CD8-positive, alpha-beta memory T cell (primary cell): ENCODE measurements at places on chromosomes 5 and 9. TPM values are rescaled to one million over a fixed set of nuclear protein-coding genes. Genes with fewer than 3 reads are reported as not detected.

- no peaks in the 10 kb centered on the region for H3K27me3 ChIP-seq
- H3K36me3 ChIP-seq = no peaks in the 10 kb centered on the region
- no peaks in the 10 kb centered on the region for H3K4me1 ChIP-seq
- H3K4me3 ChIP-seq = no peak overlapping the region
- H3K27ac ChIP-seq = no peak overlapping the region
- no peak for DNase-seq
These were observed 10.5 kb downstream of the PTTG1 start for GRCh38 chr5:160432196-160432595.

DNA sequence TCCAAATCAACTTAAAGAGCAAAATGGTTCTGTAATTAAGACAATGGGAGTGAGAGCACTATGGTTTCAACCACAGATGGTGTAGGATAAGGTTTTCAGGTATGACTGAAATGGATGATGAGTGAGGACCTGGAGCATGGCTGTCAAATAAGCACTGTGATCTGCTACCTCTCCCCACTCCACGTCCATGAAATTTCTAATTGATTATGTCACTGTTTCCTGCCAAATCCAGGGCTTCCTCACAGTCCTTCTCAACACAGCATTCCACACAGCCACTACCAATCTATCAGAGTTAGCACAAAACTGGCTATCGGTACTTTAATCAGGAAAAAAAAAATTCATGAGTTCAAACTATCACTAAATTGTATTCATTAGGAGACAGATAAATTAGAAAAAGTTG, 420.4 kb upstream of the WWC1 start:
- H3K36me3 ChIP-seq = no peaks in the 10 kb centered on the region
- no peak overlapping the region for H3K4me3 ChIP-seq
- H3K4me1 ChIP-seq = no peaks in the 10 kb centered on the region
- no peaks in the 10 kb centered on the region for H3K27me3 ChIP-seq
- no peak overlapping the region for H3K27ac ChIP-seq
- DNase-seq = no peak

DNA sequence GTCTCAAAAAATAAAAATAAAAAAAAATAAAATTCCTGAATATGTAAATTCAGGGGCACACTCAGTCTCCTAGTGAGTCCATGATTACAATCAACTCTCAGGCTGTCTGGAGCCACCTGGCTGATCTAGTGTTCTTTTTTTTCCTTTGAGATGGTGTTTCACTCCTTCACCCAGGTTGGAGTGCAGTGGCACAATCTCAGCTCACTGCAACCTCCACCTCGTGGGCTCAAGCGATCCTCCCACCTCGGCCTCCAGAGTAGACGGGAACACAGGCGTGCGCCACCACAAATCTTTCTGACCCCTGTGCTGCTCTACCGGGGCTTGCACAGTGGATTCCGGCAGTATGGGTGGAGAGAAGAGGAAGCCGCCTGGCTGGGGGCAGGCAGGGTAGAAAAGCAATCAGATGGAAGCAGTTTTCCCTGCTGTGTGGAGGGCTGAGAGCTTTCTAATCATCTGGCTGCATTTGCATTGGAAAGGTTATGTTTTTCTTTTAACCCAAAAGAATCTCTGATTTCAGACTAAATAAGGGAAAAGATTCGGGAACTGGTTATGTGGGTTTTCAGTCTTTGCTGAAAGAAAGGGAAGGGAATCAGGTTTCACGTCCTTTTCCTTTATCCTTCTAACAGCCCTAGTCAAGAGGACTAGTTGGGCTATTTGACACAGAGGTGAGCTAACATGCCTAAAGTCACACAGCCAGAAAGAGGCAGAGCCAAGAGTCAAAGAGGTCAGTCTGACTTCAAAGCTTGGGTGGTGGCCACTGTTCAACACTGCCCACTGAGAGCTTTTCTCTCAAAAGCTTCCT, 26.3 kb upstream of the CORO2A start:
- H3K27me3 ChIP-seq = no peaks in the 10 kb centered on the region
- no peaks in the 10 kb centered on the region for H3K36me3 ChIP-seq
- DNase-seq = no peak
- no peaks in the 10 kb centered on the region for H3K4me1 ChIP-seq
- H3K4me3 ChIP-seq = no peak overlapping the region
- no peak overlapping the region for H3K27ac ChIP-seq

- H3K36me3 ChIP-seq = no peaks in the 10 kb centered on the region
- DNase-seq = no peak
- H3K27me3 ChIP-seq = no peaks in the 10 kb centered on the region
- no peaks in the 10 kb centered on the region for H3K4me1 ChIP-seq
- no peak overlapping the region for H3K4me3 ChIP-seq
- no peak overlapping the region for H3K27ac ChIP-seq
These were observed 192.4 kb downstream of the ADAMTSL1 start for GRCh38 chr9:18666348-18666747.

DNA sequence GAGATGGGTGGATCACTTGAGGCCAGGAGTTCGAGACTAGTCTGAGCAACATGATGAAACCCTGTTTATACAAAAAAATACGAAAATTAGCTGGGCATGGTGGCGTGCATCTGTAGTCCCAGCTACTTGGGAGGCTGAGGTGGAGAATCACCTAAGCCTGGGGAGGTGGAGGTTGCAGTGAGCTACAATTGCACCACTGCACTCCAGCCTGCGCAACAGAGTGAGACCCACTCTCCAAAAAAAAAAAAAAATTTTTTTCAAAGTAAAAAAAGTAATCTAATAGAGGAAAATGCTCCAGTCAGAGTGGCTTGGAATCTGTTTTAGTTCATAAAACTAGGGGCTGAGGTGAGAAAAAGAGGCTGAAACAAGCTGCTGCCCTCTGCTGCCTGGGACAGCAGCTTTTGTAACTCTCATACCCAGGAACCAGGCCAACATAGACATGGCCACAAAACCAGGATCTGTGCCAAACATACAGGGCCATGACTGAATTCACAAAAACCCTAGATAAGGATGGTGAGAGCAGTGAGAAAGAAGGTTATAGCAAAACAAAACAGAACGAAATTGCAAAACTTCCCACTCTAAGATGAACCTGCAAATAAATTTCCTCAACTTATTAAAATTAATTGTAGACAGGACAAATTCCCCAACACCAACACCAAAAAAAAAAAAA, 13.1 kb upstream of the DCAF12 start:
- H3K36me3 ChIP-seq = no peaks in the 10 kb centered on the region
- no peak for DNase-seq
- H3K4me1 ChIP-seq = no peaks in the 10 kb centered on the region
- no peak overlapping the region for H3K27ac ChIP-seq
- H3K4me3 ChIP-seq = no peak overlapping the region
- no peaks in the 10 kb centered on the region for H3K27me3 ChIP-seq

DNA sequence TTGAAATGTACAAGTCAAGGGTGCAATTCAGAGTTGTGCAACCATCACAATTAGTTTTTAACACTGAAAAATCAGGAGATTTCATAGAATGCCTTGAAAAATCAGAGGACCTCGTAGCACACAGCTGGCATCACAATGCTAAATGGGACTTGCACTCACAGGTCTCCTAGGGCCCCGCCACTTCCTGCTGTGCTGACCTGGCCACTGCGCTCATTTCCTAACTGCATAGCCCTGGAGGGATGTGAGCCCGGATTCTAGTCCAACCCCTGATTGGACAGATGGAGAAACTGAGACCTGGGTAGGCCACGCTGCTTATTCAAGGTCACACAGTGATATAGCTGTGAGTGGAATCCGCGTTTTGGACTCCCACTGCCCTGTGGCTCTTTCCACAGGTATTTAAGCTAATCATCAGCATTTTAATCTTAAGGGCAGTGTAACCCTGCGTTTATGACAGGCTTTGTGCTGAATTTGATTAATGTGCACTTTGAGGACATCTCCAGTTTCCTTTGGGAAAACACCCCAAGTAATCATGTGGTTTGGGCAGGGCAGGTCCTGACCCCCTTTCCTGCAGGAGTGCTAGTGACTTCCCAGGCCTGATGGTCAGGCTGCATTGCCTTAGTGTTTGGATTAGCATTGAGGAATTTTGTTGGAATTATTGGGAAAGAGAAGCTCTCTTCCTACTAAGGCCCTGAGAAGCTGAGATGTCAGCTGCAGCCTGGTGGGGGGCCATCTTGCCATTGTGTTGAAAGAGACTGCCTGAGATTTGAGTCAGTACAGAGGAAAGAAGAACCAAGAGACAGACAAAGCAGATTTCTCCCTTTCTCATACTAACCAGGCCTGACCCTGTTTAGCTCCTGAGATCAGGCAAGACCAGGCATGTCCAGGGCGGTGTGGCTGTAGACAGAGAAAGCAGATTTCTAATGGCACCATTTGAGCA, 36.2 kb downstream of the STC2 start:
- H3K4me1 ChIP-seq = no peaks in the 10 kb centered on the region
- no peaks in the 10 kb centered on the region for H3K36me3 ChIP-seq
- no peak overlapping the region for H3K4me3 ChIP-seq

DNA sequence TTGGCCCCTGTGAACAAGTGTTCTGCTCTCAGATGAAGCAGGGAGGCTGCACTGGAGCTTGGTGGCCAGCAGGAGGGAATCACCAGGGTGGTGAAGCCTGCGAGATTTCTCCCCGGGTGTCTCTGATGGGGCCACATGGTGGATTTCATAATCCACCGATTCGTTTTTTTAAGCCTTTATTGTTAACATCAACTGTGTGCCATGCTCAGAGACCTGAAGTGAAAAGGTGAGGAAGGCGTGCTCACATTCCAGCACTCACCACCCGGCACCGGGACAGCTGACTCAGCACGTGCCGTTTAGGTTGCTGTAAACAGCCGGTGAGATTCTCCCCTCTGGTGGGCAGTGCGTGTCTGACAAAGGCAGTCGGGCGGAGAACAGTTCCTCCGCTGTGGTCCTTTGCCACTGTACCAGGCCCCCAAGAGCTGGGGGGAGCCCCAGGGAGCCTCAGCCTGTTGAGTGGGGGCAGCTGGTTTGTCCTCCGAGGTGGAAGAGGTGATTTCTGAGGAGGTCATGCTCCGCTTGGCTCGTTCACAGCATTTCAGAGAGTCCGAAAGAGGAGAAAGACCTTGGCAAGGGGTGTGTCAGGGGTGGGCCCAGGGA, 12.7 kb upstream of the AHRR start:
- H3K27ac ChIP-seq = no peak overlapping the region
- H3K27me3 ChIP-seq = no peaks in the 10 kb centered on the region
- no peak for DNase-seq

- H3K4me3 ChIP-seq = no peak overlapping the region
- no peaks in the 10 kb centered on the region for H3K27me3 ChIP-seq
- no peaks in the 10 kb centered on the region for H3K4me1 ChIP-seq
- no peaks in the 10 kb centered on the region for H3K36me3 ChIP-seq
- DNase-seq = no peak
These were observed 124.0 kb downstream of the ESM1 start for GRCh38 chr5:54861212-54861894.

GRCh38 chr5:127296321-127296720, 5.7 kb downstream of the MEGF10 start:
- no peak overlapping the region for H3K27ac ChIP-seq
- H3K36me3 ChIP-seq = no peaks in the 10 kb centered on the region
- no peaks in the 10 kb centered on the region for H3K4me1 ChIP-seq
- H3K4me3 ChIP-seq = no peak overlapping the region
- no peak for DNase-seq

- H3K4me3 ChIP-seq = no peak overlapping the region
- DNase-seq = no peak
- no peaks in the 10 kb centered on the region for H3K4me1 ChIP-seq
- no peaks in the 10 kb centered on the region for H3K36me3 ChIP-seq
- peaks cover 8% of the 10 kb centered on the region for H3K27me3 ChIP-seq
- no peak overlapping the region for H3K27ac ChIP-seq
These were observed 317.5 kb downstream of the PIK3R1 start for GRCh38 chr5:68533051-68533450.

GRCh38 chr5:141494761-141495452, 6.0 kb downstream of the PCDHGC5 start:
- H3K27ac ChIP-seq = no peak overlapping the region
- H3K4me1 ChIP-seq = no peaks in the 10 kb centered on the region
- no peaks in the 10 kb centered on the region for H3K36me3 ChIP-seq
- peaks cover 18% of the 10 kb centered on the region for H3K27me3 ChIP-seq
- no peak overlapping the region for H3K4me3 ChIP-seq

GRCh38 chr9:130766927-130767307, 68.1 kb upstream of the ABL1 start:
- H3K36me3 ChIP-seq = no peaks in the 10 kb centered on the region
- H3K27ac ChIP-seq = no peak overlapping the region
- no peak for DNase-seq
- H3K27me3 ChIP-seq = no peaks in the 10 kb centered on the region
- no peak overlapping the region for H3K4me3 ChIP-seq

DNA sequence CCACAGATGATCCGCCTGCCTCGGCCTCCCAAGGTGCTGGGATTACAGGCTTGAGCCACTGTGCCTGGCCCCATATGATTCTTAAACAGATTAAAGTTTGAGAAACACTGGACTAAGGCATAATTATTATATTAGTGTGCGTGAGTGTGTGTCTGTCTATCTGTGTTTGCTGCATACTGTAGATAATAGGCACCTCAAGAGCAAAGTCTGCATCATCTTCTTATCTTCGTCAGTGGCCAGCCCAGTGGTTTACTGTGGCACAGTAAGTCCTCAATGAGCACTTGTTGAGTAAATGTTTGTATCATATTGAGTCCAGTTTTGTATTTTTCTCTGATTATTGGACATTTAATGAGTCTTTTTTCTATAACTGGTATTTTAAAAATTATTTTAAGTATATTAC, 81.7 kb downstream of the ITGA1 start:
- H3K4me1 ChIP-seq = no peaks in the 10 kb centered on the region
- DNase-seq = no peak
- no peak overlapping the region for H3K27ac ChIP-seq
- H3K36me3 ChIP-seq = no peaks in the 10 kb centered on the region
- no peaks in the 10 kb centered on the region for H3K27me3 ChIP-seq

GRCh38 chr5:2207416-2208238, 324.9 kb upstream of the IRX4 start:
- H3K27ac ChIP-seq = no peak overlapping the region
- no peaks in the 10 kb centered on the region for H3K27me3 ChIP-seq
- no peak for DNase-seq
- no peak overlapping the region for H3K4me3 ChIP-seq
- H3K4me1 ChIP-seq = no peaks in the 10 kb centered on the region

- H3K36me3 ChIP-seq = peaks cover 6% of the 10 kb centered on the region
- H3K27me3 ChIP-seq = no peaks in the 10 kb centered on the region
- no peak for DNase-seq
- peaks cover 91% of the 10 kb centered on the region for H3K4me1 ChIP-seq
- H3K4me3 ChIP-seq = no peak overlapping the region
- no peak overlapping the region for H3K27ac ChIP-seq
These were observed 62.7 kb downstream of the SEMA4D start for GRCh38 chr9:89435071-89435823.

ARSI gene
- total RNA-seq = not detected

TSLP gene
- total RNA-seq = 0.40 TPM

FBLL1 gene
- not detected for total RNA-seq

SLC6A18 gene
- total RNA-seq = not detected

PCDHGC4 gene
- not detected for total RNA-seq

PROB1 gene
- 6.7 TPM for total RNA-seq
